ENCODE measurements at places on chromosomes 4 and X. TPM values are rescaled to one million over a fixed set of nuclear protein-coding genes. Genes with fewer than 3 reads are reported as not detected.

Gene GABRG1
- not detected for total RNA-seq

DNA sequence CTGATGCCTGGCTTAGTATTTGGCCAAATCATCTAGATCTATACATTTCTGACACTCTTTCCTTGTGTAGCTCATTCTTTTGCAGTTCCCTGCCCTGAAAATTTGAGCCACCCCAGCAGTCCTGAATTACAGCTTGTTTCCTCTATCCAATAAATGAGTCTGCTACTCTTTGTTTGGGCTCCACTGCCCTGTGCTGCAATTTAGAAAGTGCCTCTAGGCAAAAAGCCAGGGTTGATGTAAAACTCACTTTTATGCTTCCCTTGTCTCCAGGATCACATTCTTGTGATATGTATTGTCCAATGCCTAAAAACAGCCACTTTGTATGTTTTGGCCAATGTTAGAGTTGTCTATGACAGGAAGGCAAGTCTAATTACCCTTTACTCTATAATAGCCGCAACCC lies 101.7 kb upstream of the MAP3K15 start:
- peak; percentile 19 for DNase-seq

GRCh38 chr4:145870155-145871020 lies 68.2 kb downstream of the ZNF827 start:
- no peak for DNase-seq

- no peak for DNase-seq
Measured at GRCh38 chr4:124804041-124804440, 91.5 kb upstream of the ANKRD50 start.

DNA sequence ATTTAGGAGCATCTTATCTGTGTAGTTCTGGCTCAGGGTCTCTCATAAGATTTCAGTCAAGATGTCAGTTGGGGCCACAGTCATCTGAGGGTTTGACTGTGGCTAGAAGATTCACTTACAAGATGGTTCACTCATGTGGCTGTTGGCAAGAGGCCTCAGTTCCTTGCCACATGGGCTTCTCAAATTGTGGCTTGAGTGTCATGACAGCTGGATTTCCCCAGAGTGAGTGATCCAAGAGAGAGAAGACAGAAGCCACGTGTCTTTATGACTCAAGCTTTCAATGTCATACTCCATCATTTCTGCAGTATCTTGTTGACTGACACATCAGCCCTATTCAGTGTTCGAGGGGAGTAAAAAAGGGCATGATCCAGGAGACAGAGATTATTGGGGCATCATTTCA lies 131.3 kb upstream of the AP1S2 start:
- peak; percentile 65 for DNase-seq

GRCh38 chrX:132909643-132910042 lies 48.8 kb downstream of the HS6ST2 start:
- no peak for DNase-seq

DNA sequence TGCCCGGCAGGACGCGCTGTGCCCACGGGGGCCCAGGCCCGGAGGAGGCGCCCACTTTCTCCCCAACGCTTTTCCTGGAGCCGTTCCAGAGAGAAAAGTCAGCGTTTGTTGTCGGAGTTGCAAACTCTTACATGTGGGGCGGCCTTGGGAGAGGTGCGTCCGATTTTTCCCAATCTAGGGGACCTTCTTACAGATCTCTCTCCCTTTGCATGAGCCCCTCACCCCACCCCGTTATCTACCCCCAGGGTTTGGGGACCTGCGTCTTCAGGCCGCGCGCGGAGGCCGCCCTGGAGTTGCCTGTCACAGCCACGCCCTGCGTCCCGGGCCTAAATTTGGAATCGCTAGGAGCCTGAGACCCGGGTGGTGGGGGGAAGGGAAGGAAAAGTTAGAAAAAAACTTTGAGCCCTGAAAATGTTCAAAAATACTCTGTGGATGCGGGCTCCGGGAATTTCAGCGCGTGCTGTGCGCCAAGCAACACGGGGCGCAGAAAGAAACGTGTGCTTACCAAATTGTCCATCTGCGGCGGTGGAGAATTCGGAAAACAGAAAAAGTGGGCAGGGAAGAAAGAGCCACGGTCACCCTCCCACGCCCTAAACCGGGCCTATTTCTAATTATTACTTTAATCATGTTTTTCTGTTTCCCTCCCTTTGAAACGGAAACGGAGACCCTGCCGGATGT lies 587 bp downstream of the CD99 start:
- peak; percentile 51 for DNase-seq

GRCh38 chr4:152565333-152565732 lies 29.4 kb upstream of the FBXW7 start:
- no peak for DNase-seq

Gene BTC
- 0.20 TPM for total RNA-seq

DNA sequence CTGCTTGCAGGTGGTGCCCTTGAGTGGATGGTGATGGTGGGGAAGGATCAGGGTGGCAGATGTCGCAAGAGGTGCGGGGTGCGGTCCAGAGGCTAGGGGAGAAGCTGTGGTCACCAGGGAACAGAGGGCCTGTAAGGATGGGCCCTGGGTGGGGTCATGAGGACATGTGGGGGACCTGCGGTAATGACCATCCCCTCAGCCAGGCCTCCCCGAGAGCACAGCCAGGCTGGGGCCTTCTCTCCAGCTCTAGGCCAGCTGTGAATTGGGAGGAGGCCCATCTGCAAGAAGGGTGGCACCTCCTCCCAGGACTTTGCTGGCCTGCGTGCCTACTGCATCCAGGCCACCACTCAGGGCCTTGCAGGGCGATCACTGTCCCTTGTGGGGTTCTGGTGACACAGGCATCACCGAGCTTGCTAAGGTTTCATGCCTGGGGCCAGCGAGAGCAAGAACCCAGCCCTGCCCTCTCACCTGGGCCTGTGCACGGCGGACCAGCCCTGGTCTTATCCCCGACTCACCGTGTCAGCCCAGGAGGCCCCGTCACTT lies 34.1 kb upstream of the MXD4 start:
- no peak for DNase-seq

DNA sequence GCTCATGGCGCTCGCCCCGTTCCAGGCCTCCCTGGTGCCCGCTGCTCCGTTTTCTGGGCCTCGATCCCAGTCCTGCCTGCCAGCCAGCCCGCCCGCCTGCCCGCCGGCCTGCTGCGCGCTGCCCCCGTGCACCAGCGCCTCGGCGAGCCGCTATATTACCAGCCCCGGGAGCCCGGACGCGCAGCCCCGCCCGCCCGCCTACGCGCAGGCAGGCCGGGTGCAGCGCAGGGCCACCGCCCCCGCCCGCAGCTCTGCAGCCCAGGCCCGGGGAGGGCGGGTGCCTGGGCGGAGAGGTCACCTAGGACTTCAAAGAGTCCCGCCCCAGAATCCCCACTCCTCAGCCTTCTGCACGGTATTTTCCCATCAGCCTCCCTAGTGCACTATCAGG lies at the start of gene MAOB:
TSS of gene MAOB (minus strand) at position 157 of the 388 bp plus-strand sequence. CDS start at position 6, 151 bp downstream.
- peak; percentile 7 for DNase-seq

DNA sequence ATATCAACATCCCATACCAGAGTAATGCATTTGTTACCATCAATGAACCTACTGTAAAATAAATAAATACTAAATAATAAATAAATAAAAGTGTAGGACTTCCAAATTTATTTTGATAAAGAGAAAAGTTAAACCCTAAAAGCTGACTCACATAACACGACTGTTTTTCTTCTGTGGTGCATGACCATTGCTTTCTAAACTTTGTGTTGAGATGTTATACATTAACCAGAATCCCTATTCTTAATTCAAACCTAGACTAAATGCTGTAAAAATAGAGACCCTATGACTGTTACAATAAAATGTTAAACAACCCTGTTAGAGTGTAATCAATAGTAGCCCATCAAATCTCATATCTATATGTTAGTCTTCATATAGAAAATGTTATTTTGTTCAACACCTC lies 20.9 kb upstream of the PRMT9 start:
- DNase-seq, result no peak

Gene HDAC6
- 46.2 TPM for total RNA-seq

DNA sequence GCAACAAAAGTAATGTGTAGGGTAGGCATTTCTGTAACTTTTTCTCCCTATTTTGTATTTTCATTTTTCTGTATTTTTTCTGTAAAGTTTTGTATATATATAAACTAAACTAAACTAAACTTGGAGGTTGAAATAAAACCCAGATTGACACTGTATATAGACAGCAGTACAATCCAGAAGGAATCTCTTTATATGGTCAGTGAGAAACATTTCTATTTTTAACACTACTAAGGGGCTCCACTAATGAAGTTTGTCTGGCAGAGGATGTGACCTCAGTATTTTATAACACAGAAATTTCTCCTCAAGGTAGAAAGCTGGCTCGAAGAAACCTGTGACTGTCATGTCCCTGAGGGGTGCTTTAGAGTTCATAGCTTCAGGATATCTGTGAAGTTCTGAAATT lies 959.2 kb downstream of the ADGRL3 start:
- DNase-seq, result no peak

Gene PNMA3
- total RNA-seq, result not detected

Gene MAGEA10
- total RNA-seq, result 0.60 TPM

DNA sequence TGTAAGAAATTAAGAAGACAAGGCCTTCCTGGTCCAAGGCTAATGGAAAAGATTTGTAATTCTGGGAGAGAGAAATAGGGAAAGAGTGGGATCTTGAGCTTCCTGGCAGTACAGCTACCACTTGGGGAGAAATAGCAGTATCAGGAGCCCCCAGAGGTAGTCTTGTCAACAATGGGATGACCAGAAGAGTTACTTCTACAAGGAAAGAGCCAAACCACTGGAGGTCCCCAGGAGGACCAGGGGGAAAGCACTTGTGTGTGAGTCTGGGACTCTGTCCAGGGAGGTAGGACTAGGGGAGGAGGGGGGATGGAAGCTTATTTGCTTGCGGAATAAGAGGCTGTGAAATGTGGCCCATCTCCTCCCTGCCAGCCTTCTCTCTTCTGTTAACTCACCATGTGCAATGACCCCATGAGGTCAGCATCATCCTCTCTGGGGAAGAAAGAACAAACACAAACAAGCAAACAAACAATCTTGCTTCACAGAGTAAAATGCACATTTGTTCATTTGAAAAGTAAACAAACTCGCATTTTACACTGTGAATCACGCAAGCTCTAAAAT lies 160.1 kb downstream of the STK32B start:
- no peak for DNase-seq

DNA sequence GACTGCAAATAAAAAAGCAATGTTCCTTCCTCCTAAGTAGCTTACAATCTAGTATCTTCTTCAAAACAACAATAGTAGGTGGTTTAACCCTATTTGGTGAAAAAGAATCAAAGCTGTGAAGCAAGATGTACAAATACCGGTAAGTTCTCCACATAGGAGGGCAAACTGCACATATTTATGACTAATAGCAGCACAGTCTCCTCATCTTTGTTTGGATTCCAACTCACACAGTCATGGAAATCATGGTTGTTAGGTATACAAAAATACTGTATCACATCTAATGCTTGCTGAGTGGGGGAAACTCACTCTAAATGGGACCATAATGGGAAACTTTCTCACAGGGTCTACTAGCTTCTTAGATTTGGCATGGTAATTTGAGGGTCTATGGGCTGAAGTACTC lies 597.2 kb downstream of the INPP4B start:
- peak; percentile 10 for DNase-seq

GRCh38 chr4:1460967-1461868 lies 55.0 kb upstream of the NKX1-1 start:
- no peak for DNase-seq

DNA sequence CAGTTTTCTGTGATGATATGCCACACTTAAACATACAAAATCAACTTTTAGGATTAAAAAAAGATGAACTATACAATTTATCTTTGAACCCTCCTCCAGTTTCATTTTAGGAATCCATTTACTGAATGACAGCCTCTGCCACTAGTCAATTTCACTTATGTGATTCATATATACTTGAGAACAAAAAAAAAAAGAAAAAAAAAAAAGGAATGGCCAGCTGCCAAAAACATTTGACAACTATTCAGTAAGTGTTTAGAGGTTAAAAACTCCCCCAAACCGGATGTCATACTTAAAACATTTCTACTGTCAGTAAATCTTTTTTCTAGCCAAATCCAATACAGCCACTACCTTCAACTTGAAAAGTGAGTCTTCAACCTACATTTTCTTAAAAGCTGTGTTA lies 266.7 kb upstream of the MAGEB2 start:
- DNase-seq, result peak; percentile 45

GRCh38 chr4:64503416-64503815 lies 94.2 kb upstream of the TECRL start:
- DNase-seq, result no peak

DNA sequence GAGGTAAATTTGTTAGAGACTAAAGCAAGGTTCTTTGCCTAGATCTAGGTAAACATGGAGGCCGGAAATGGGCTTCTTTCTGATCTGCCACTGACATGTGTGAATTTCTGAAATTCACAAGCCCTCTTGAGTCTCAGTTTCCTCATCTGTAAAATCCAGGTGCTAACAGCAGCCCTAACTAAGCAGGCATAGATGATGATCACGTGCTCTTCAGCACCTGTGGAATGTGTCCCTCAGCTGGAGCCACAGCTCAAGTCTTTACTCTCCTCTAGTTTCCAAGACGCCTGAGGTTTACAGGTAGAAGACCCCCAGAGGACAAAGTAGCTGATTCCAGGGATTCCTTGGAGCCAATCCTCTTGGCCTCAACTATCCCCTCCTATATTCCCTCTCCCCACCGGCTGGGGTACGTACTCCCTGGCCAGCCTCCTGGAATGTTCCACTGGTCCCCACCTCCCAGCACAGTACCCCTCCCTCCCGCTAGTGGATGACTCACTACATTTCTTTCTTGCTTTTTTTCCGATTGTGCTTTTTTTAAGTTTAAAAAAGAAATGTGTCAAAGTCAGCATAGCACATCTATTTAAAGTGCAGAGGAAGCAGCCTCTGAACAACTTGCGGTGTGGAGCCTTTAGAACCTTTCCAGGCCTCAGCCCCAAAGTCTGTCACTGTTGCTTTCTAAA lies 98.4 kb downstream of the PHKA2 start:
- peak; percentile 15 for DNase-seq

- no peak for DNase-seq
Measured at GRCh38 chrX:83771664-83772063, 89.3 kb upstream of the CYLC1 start.

Gene SPIN2A
- 0.20 TPM for total RNA-seq

Gene HTT
- 11.7 TPM for total RNA-seq

Gene SLC9A7
- 28.8 TPM for total RNA-seq

Gene CLGN
- not detected for total RNA-seq

All from RPMI7951 (cell line).